NCI-H524 (cell line): ENCODE measurements at places on chromosomes 11 and 22.

- DNase-seq, result peak; percentile 37
Observed at GRCh38 chr11:36108881-36109589, 165.2 kb downstream of the LDLRAD3 start.

GRCh38 chr22:40463017-40463631 lies 92.7 kb downstream of the SGSM3 start:
- no peak for DNase-seq

DNA sequence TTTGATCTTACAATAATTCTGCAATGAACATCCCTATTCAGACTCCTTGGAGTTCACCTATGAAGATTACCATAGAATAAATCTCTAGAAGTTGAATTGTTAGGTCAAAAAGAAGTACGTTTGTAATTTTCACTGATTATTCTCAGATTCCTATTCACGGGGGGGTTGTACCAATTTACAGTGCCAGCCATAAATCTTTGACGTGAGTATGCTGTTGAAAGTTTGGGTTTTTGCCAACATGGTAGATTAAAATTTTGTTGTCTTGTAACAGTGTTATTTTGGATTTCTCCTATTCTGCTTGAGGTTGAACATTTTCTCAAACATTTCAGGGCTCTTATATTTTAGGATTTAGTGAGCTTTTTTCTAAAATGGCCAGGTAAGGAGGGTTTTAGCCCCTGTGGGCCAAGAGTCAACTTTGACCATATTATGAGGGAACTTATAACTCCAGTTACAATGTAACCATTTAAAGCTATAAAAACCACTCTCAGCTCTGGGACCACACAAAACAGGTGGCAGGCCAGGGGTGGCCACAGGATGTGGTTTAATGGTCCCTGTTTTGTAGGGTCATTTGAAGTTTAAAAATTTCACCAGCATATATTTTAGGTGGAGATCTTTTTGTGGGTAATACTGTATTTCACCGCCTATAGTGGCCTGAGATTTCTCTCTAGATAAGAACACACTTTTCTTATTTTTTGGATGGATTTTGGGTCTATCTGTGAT lies 25.8 kb downstream of the GGTLC2 start:
- no peak for DNase-seq

- DNase-seq, result no peak
Observed at GRCh38 chr11:62540804-62541701, 5.6 kb downstream of the AHNAK start.

- no peak for DNase-seq
Observed at GRCh38 chr11:40129266-40129665, 1330.2 kb downstream of the LRRC4C start.

- no peak for DNase-seq
Observed at GRCh38 chr22:48072777-48073176, 1310.3 kb downstream of the TBC1D22A start.

- no peak for DNase-seq
Observed at GRCh38 chr11:3623767-3624458, 17.9 kb downstream of the ART5 start.

- no peak for DNase-seq
Observed at GRCh38 chr11:73270016-73270854, 1.9 kb upstream of the P2RY6 start.

GRCh38 chr11:16899708-16900303 lies 114.4 kb downstream of the PLEKHA7 start:
- no peak for DNase-seq

DNA sequence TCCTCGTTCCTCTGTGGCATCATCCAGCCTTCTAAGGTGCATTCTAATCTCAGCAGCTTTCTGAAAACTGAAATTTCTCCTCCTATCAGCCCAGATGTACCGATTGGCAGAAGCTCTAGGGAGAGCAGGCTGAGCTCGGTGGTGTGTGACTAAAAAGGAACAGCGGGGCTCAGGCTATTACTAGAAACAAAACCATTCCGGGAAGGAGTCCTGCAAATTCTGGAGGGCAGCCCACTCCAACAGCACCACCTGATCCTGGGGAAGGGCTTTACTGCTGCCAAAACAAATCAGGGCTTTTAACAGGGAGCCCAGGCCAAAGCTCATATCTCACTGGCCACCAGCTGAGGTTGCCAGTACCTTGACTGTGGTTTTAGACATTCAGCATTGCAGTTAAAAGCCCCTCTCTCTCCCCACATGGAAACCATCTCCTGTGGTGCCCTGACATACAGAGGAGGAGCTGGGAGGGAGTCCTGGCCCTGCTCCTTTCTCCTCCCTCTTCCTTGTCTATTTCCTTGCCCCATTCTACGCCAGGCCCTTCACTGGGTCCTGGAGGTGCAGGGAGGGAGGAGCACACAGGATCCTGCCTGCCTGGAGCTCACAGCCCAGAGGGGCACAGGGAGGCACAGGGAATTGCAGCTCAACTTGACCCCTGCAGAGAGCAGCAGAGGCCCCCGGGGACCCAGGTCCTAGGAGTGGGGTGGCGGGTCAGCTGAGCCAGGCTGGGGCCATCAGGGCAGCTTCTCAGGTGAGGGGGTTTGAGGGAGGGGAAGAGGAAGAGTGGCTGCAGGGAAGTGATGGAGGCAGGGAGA lies 889 bp downstream of the PLAAT4 start:
- DNase-seq, result no peak

- no peak for DNase-seq
Observed at GRCh38 chr11:937841-938261, 12.2 kb downstream of the AP2A2 start.

DNA sequence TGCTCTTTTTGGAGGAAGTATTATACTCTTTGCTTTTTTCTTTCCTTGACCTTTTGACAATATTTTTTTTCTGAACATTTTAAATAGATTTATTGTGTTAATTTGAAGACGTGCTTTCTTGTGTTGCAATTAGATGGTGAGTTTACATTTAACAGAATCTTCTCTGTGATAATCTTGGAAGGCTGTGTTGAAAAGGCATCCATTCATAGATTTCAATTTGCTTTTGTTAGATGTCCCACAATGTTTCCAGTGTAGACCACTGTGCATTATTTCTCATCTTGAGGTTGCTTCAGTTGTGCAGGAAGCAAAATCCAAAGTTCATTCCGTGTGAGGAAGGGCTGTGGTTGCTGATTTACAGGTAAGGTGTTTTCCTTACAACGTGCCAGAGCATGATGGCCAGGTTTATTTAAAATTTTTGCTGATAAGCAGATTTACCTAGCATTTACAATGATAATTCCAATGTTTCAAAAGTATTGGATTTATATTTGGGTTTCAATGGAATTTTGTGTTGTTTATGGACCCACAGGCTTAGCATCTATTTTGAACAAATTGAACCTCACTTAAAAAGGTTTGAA lies 4.1 kb upstream of the OR5J2 start:
- DNase-seq, result no peak

DNA sequence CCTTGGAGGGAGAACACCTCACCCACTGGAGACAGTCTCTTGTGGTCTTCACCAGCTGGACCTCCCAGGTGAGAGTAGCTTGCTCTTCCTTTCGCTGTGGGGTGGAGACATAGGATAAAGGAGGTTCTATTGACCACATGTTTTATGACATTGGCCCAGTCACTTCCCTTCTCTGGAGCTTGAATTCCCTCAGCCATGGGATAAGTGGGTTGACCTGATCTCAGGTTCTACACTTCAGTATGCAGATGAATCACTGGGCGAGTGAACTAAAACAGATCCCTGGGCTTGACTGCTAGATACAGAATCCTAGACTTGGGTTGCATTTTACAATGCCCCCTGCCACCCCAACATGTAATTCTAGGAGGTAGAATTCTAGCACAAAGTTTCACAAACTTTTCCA lies 54.8 kb upstream of the PRSS23 start:
- no peak for DNase-seq

- DNase-seq, result no peak
Observed at GRCh38 chr11:117945047-117945810, 16.0 kb upstream of the TMPRSS13 start.

DNA sequence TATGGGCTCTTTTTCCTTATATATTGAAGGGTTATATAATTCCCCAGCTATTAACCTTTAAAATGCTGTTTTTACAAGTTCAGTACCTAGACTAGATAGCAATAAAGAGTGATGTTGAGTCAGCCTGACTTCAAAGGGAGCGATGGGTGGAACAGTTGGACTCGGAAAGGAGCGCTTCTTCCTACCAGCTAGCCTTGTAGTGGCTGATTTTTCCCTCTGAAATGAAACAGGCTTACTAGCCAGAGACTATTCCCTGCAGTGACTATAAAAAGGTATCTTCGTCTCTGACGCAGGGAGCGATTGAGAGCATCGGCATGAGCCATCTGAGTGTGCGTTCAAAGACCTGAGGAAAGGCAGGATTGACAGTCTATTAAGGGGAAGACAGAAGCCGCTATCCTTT lies 66.0 kb upstream of the GRAMD1B start:
- DNase-seq, result no peak

- DNase-seq, result no peak
Observed at GRCh38 chr11:6608011-6608410, 4.0 kb downstream of the TAF10 start.

GRCh38 chr22:40094485-40094884 lies 83.2 kb upstream of the TNRC6B start:
- DNase-seq, result no peak

GRCh38 chr11:46391186-46391577 lies 394 bp downstream of the CHRM4 start:
- no peak for DNase-seq

DNA sequence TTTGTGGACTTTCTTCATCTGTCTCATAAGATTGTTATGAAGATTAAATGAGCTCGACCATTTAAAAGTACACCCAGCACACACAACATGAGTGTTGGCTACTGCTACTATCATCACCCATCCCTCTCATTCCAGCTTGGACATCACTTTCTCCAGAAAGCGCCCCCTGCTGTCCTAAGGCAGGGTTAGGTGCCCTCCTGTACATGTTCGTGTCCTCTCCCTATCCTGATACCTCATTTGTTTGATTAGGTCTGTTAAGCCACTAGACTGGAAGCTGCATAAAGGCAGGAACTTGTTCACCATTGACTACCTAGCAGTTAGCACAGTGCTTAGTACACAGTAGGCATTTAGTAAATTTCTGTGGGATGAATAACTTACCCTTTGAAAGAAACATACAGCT lies 85.5 kb downstream of the ENTHD1 start:
- DNase-seq, result peak; percentile 6

DNA sequence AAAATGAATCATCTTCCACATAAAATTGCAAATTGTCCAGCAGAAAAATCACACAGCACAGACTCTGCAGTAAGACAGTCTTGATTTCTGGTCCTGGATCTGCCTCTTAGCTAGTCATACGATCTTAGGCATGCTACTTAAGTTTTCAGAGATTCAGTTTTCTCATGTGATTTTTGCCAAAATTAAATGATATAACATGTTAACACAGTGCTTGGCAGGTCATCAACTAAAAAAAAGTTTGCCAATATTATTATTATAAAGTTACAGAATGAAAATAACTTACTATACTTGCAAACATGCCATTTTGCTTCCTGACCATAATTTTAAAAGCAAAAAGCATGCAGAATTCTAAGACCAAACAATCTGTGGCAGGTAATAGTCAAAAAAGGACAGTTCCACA lies 15.1 kb downstream of the RAB30 start:
- no peak for DNase-seq

DNA sequence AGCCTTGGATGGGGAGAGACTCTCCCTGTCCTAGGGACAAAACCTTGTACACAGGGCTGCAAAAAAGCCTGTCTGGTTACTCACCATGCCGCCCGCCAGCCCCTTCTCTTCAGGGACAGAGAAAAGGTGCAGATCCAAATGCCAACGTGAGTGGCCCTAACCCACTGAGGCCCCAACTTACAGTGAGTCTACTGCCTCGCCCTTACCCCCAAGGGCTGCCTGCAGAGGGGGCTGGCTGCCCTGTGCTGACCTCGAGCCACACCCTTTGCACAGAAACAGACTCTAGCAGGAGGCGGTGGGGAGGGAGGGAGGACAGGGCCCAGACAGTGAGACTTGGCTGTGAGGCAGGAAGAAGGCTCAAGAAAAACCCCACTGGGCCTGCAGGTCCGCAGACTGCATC lies 13.6 kb upstream of the CHST1 start:
- DNase-seq, result no peak

DNA sequence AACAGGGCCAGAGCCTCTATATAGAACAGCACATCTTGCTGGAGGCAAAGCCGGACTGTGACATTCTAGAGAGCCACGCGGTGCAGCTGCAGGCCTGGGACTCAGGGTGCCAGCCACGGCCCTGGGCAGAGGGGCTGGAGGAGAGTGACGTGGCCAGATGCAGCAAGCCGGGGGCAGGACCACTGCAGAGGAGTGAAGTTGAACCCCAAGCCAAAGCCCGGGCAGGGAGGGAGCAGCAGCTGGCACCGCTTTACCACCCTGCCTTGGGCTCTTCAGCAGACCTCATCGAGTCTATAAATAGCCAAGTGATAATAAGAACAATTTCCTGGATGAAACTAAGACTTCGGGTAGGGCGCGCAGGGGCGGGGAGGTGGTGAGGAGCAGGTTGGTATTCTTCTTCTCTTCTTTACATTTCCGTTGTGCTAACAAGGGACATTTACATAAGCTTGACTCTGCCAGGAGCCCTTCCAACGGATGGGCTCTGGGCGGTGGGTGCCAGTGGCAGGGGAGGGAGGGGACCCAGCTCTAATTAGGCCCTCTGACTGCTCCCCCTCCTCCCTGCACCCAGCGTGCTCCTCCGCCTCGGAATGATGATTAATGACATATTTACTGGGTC lies 110.2 kb downstream of the ST3GAL4 start:
- DNase-seq, result peak; percentile 59

- peak; percentile 13 for DNase-seq
Observed at GRCh38 chr11:11841116-11841722, 553 bp upstream of the USP47 start.

DNA sequence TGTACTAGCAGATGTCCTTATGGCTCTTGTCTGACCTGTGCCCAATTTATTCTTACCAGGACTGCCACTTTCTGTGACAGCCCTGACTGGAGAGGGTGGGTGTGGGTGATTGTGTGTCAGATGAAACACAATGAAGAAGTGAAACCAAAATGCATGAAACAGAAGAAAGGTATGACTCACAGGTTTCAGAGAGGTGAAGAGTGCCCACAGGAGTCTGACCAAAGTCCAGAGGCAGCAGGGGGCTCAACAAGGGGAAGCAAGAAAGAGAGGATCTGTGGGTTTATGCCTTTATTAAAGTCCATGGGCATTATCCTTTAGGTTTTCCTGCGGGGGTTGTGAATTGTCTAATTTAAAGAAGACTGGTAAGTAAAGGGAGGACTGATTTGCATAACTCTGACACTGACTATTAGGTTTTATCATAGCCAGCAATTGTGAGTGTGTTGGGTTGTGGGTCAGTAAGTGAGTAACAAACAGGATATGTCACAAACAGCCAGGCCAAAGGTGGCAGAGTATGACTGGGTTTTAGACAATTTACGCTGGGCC lies 3.9 kb upstream of the OR4C6 start:
- DNase-seq, result no peak
